ENCODE measurements at places on chromosomes 12 and 14.

DNA sequence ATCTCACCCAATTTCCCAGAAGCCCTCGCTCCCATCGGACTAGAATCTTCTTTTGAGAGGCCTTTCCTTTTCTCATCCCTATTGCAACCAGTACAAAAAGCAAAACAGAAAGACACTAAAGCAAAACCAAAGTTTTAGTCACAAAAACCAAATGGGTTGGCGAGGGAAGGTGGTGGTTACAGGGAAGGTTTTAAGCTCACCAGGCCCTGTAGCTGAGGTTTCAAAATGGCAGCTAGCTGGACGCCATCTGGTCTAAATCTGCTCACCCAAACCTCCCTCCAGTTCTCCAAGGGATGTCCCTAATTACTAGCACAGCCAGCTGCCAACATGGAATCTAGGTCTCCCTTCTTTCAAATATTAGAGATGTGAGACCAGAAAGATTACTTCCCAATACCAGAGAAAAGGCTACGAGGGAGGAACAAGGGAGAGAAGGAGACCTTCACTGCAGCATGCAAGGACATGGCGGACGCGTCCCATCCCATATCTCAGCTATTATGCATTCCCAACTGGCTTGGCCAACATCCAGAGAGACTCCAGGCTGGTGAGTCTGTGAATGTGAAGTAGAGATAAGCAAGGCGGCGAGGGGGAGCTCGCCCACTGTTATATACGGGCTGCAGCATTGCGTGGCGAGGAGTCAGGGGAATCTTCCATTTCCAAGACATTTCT, 70.8 kb downstream of the DPF3 start:
- DNase-seq, result no peak

- DNase-seq, result no peak
These were observed 7.0 kb downstream of the GPX2 start for GRCh38 chr14:64935508-64935907.

GRCh38 chr12:5248230-5248629, 183.7 kb upstream of the NTF3 start:
- no peak for DNase-seq

GRCh38 chr12:2247596-2247995, 194.8 kb downstream of the CACNA1C start:
- no peak for DNase-seq

DNA sequence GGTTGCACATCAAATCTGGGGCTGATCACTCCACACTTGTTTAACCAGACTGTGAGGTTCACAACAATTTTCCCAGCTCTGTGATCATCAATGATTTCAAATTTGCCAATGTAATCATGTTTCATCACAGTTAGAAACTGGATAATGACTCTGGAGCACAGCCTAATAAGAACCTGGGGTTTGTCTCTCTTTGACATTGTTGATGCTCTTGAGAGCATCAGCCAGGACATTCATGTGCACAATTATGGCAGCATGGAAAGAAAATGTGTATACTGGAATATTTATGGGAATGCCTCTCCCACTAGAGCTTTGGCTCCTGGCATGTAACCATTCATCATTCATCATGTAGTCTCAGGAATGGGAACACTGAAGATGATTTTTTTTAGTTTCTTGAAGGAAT, 47.0 kb downstream of the SIX1 start:
- DNase-seq, result no peak

- DNase-seq, result no peak
These were observed 116.4 kb downstream of the LRIG3 start for GRCh38 chr12:58803908-58804307.

DNA sequence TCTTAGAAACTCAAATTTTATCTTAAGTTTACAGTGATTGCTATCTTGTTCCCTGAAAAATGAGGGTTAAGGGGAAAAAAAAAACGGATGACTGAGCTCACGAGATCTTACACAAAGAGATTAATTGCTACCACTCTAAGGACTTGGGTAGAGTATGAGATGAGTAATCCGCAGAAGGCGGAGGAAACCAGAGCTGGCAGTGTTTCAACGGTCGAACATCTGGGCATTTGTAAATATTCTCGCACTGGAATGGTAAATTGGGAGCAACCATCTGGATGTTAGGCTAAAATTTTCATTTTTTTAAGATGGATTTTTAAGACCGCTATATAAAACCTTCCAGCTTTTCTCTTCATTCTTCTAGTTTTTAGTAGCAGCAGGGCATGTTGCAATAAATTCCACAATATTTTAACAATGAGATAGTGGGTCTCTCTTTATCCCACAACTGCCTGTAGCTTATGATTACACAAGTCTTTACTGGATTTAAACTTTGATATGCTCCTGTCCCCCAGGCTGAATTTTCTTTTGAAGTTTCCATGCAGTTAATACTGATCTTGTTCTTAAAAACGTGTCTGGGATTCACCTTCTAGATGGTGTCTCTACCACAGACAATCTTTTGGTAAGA, 1324.1 kb downstream of the AACS start:
- no peak for DNase-seq
